Hepatic stellate cell (primary cell): ENCODE measurements at places on chromosomes 7 and 10.

DNA sequence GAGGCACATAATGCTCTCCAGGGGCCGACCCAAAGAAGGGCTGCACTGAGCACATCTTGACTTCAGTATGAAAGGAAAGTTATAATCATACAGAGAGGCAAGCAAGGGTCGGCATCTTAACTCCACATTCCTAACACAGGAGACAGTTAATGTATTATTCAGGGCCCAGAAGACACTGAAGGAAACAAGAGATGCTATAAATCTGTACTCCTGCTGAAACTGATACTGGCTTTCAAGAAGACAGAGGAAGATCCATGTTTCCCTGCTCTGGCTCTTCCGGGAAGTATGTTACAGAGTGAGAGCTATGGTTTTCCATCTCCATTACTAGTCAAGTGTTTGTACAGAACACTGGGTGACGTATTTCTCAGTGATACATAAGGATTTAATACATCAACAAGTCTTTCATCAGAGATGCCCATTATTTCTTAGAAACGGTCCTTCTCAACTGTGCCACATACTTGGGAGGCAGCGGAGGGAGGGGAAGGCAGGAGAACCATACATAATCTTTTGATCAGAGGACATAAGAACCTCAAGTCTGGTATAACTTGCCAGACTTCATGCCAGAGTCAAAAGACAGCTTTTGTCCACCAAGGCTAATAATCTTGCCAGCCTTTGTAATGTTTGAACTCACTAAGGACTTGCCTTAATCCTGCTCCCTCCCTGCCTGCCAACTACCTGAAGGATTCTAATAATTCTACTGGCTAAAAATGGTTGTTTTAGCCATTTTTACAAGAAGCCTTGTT is 58.1 kb downstream of the ENO4 start:
- DNase-seq, result no peak

- DNase-seq, result no peak
Measured at GRCh38 chr10:6070660-6071059, 8.5 kb upstream of the IL2RA start.

DNA sequence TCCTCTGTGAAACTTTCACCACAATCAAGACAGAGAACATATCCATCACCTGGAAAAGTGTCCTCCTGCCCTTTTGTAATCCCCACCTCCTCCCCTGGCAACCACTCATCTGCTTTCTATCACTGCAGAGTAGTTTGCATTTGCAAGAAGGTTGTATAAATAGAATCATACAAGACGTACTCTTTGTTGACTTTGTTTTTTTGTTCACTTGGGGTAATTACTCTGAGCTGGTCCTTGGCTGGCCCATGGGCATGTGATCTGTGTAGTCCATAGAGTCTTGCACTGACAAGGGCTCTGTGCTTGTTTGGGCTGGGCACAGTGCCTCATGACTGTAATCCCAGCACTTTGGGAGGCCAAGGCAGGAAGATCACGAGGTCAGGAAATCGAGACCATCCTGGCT is 7.8 kb upstream of the HACD1 start:
- DNase-seq, result no peak

GRCh38 chr7:49346195-49346899 is 422.0 kb downstream of the CDC14C start:
- DNase-seq, result no peak

DNA sequence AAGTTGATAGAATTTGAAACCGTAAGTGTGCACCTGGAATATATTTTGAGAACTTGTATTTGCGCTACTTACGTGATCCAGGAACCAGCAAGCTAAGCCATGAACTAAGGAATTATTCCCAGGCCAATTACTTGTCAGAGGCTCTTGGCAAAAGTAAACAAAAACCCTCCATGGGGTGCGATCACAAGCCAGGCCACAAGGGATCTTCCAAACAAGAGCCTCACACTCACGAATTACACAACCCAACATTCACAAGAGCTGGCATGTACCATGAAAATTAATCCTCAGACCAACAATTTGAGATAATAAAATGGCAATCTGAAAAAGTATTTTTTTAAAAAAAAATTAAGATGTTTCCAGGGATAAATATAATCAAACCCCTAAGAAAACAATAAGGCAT is 467.0 kb upstream of the AKR1E2 start:
- no peak for DNase-seq

- no peak for DNase-seq
Measured at GRCh38 chr7:27165089-27165995, at the start of gene HOXA9. TSS of gene HOXA9 (minus strand) at chr7:27165537. CDS start at chr7:27165457, 80 bp downstream.

GRCh38 chr10:19449860-19450259 is 366.4 kb upstream of the PLXDC2 start:
- DNase-seq, result no peak
